T-cell (primary cell): ENCODE measurements at places on chromosomes 3 and 15.

- no peak for DNase-seq
Measured at GRCh38 chr3:11810276-11810675, 36.4 kb downstream of the TAMM41 start.

- DNase-seq: no peak
Measured at GRCh38 chr15:62622775-62623174, 419.8 kb upstream of the TPM1 start.

DNA sequence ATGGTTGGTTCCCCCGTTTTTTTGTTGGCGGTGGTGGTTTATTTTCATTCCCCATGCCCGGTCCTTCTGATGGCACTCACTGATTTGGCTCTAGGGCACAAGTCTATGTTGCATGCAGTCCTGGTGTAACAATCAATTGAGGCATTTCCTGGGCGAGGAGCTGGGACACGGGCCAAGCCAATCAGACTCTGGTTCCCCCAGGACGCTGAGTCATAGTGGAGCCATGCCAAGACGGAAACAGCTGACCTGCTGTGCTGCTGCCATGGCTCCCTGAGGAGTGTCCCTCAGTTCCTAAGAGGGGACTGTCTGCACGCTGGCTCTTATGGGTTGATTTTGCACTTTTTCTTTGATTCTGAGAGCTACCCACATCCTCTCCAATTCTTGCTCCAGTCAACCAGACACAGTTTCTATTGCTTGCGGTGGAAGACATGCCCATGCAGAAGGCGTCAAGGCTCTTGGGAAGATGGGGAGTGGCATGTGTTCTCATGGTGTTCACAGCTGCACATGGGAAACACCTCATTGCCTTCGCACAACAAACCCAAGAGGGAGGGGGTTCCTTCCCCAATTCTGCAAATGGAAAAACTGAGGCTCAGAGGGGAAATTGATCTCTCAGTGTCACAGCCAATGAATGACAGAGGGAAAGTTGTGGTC, 28.3 kb upstream of the ALDH1L1 start:
- no peak for DNase-seq

GRCh38 chr15:93070551-93071296, 18.3 kb downstream of the RGMA start:
- DNase-seq: no peak

GRCh38 chr15:26910715-26911114, 43.9 kb downstream of the GABRA5 start:
- no peak for DNase-seq

DNA sequence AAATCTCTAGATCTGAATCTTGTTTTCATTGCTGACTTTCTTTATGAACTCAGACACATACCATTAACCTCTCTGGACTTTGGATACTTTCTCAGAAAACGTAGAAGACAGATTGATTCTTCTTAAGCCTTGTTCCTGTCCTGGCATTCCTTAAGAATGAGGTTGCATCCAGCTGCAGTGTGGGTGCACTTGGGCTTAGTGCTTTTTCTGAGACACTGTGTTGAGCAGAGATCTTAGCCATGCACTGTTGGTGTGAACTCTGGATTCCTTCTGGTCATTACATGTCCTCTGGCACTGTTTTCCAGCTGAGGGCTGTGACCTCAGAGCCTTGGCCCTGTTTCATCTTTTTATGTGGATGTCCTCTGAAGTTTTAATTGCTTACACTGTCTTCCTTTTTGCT, 428.3 kb downstream of the CNTN4 start:
- no peak for DNase-seq

DNA sequence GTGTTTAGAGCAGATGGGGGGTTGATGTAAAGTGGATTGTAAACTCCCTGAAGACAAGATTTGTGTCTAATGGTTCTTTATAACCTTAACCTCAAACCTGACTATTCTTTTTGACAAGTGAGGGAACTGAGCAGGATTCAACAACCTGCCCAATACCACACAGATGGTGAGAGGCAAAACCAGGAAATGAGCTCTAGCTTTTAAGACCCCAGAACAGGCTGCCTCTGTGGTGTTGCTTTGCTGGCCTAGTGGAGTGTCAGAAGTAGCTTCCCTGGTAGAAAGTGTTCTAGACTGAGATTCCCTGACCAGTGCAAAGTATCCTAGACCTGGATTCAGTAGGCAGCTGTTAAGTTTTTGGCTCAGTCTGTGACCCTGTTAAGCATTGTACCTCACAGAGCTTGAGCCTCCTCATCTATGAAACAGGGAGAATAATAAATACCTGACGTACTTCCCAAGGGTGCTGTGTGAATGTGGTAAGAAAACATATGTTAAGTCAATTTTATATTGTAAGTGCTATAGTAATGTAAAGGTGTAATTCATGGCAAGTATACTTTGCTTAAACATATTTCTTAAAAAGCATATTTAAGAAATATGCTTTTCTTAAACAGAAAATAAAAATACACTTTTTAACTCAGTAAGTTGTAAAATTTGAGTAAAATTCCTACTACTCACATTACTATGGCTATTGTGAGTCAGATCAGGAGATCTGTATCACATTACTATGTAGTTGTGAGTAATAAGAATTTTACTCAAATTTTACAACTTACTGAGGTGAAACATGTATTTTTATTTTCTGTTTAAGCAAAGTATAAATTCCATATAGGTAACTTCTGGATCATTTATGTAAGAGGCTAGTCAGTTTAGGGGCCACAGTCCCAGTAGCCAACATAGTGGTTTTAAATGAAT, 8.8 kb downstream of the GPR87 start:
- DNase-seq: no peak

DNA sequence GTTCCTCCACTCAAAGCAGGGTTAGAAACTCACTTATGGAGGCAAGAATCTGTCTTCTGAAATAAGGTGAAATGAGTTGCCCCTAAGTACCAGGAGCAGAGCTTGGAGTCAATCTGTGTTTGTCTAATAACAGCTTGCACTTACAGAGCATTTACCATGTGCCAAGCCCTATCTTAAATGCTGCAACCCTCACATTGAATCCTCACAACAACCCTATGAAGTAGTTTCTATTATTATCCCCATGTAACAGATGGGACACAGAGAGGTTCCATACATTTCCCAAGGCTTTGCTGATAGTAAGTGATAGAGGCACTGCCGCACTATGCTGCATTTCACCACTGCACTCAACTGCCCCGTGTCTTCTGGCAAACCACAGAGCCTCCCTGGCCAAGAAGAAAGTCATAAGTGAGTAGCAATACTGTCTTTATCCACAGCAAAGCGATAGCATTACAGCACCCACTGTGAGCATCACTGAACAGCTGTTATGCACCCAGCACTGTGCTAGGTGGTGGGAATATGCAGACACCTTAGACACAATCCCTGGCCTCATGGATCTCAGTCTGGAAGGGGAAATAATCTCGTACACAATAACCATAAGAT, 141.5 kb downstream of the SSR3 start:
- DNase-seq: no peak

DNA sequence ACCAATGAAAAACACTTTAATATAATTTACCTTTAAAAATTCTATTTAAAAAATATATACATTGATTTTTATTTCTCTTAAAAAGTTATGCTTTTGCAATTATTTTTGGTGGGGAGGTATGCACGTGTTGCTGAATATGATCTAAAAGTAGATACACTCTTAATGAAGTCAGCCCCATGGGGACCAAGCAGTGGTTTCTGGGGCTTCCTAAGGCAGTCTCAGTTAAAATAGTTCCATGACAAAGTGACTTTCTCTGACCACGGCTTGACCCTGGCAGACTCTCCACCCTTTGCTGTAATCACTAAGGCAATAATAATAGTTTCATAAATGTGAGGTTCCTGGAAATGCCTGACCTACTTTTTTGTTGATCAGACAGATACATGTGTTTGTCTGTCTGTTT, 50.4 kb downstream of the CCR4 start:
- DNase-seq: no peak

GRCh38 chr15:72774696-72775383, 8.7 kb downstream of the ADPGK start:
- DNase-seq: no peak

DNA sequence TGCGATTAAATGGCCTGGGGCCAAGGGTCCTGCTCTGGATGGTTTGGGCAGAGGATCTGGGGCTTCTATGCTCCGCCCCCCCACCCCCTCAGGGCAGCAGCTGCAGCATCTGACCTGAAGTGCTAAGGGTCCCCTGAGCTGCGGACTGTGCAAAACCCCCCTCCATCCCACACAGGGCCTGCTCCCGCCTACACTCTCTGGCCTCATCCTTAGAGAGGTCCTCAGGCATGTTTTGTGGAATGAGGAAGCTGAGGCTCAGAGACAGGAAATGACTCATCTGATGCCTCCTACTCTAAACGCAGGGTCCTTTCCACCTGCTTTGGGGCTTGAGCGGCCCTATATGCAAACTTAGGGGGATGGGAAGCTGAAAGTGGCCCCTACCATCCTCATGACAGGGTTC, 59.5 kb upstream of the CTSH start:
- DNase-seq: no peak

DNA sequence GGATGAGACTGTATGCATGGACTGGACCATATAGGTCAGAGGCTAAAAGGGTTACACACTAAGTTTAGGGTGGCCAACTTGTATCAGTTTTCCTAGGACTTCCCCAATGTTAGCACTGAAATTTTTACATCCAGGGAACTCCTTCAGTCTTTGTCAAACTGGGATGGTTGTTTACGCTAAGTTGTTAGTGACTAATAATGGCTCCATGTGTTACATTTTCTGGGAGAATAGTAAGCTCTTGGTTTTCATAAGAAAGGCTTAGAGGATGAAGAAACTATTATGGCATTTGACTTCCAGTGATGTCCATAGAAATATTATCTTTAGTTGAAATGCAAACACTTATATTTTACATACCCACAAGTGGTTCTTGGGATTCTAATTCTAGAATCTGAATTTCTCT, 57.9 kb upstream of the ST3GAL6 start:
- DNase-seq: no peak

DNA sequence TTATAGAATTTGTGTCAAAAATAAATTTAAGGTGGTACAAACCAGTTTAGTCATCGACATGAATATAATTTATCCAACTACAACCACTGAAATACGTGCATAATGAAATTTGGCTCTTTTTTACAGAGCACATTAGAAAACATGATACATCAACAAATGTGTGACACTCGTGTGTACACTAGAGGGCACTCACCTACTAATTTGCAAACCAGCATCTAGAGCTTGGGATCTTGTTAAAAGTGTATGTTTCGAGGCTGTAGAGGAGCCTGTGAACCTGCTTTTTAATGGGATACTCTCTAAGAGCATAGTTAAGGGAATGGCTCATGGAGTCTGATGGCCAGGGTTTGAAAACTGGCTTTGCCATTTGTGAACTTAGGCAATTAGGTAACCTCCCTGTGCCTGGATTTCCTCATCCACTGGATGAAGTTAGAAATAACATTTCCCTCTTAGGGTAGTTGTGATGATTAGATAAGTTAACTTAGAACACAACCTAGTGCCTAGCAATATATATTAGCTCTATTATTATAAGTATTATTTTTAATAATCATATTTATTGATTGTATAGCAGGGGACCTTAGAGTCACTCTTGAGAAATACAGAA, 8.8 kb upstream of the CPOX start:
- DNase-seq: no peak

DNA sequence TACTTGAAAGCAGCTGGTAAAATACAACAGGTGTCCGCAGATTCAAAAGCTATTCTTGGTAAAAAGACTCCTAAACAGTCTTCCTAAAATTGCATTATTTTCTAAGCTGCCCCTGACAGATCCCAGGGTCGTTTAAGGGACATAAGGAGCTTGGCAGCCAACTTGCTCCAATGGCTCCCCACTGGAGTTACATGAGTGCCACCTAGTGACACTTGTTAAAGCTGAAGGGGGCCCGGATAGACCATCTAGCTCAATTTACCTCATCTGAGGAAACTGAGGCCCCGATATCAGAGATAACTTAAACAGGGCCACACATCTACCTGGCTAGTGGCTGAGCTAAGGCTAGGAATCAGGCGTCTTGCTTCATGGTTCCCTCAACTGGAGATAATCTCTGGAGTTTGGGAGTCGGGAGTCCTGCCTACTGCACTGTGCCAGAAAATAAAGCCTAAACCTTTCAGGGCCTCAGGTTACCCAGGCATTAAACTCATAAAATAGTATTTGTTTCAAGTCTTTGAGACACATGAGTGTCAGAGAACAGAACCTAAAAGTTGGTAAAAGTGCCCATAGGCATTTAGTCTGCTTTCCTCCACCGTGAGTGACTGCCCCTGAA, 6.5 kb upstream of the TBC1D23 start:
- no peak for DNase-seq

- no peak for DNase-seq
Measured at GRCh38 chr15:40430271-40430805, 10.4 kb upstream of the BAHD1 start.

GRCh38 chr3:94609908-94610307, 547.0 kb downstream of the NSUN3 start:
- no peak for DNase-seq

DNA sequence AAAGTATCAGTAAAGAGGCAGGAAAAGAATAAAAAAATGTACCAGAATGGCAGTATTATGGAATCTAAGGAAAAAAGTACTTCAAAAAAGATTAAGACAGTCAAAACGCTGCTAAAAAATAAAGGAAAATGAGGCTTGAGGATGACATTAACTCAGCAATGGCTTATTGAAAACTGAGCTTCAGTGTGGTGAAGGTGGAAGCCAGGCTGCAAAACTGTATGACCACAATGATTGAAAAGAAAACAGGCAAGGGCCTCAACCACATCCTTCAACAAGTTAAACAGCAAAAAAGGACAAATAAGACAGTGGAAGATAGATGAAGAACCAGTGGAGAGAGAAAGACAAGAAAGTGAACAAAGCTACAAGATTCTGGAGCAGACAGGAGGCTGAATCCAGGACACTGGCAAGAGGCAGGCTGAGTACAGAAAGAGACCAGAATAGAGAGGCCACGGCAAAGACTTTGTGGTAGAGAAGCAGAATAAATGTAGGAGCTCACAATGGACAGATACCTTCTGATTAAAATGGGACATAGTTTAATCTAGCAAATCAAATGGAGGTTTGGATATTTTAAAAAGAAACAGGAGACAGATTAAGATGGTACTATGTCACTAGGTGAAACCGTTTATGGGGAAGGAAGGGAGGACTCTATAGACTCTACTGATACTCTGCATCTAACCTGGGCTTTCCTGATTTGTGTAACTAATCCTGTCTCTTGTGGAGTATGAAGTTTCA, 86.1 kb downstream of the TJP1 start:
- DNase-seq: no peak

- DNase-seq: no peak
Measured at GRCh38 chr3:141659821-141660613, 78.1 kb upstream of the RNF7 start.

DNA sequence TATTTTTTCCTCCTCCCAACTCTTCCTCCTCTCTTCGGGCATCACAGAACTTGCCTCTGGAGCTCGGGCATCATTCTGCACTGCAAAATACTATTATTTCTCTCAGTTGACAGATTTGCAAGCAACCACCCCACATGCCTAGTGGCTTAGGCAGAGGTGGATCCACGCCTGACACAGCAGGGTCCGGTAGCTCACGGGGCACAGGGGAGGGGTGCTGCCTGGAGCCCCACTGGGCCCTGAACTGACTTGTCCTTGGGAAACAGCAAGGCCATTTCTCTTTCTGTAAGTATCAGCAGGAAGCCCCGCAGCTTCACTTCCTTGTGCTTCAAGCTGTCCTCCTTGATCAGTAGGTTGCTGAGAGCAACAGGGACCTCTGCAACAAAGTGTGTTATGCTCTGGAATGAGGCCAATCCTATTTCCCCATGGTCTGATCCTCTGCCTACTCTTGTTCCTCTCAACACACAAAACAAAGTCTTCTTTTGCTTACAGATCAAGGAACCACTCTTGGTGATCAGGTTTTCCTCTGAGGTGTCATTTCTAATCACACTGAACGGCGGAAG, 69.1 kb downstream of the FAM174B start:
- no peak for DNase-seq
